Fibroblast of skin of scalp (primary cell): ENCODE measurements at places on chromosomes 4 and X.
A peak's percentile ranks its signal among the peaks of the same experiment; 100 is the strongest.

DNA sequence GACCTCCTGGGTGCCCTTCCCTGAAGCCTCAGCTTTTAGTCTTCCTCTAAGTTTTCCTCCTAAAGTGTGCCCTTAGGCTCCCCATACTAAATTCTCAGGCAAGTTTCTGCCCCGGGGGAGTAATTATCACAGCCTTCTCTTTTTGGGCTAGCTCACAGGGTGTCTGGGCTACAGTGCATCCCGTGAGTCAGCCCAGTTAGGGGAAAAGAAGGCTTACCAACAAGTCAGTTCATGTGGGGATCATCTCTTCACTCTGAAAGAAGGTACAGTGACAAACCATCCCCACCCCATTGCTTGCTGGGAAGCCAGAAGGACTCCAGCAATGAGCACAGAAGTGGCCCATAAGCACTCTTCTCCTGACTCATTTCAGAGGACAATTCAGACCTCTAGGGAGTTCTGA lies 134.7 kb upstream of the FAM9C start:
- DNase-seq, result no peak

GRCh38 chr4:153629776-153630175 lies 54.3 kb upstream of the TLR2 start:
- DNase-seq, result no peak

- DNase-seq, result no peak
These were observed 60.2 kb downstream of the TMEM154 start for GRCh38 chr4:152619556-152619955.

DNA sequence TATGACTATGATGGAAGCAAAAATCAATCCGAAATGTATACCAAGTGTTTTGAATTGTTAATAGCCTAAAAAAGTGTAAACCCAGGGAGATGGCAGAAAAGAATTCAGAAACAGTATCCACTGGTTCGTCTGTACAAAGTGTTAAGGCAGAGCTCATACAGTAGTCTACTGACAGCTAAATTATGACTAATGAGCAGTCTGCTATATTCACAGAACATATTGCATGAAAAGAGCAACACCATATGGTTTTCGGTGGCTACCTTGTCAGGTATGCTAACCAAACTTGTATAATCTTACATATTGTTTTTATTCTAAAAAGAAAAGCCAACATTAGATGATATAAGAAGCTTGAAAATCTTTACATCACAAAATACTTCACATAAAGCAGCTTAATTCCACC lies 18.5 kb downstream of the EPHA5 start:
- no peak for DNase-seq

DNA sequence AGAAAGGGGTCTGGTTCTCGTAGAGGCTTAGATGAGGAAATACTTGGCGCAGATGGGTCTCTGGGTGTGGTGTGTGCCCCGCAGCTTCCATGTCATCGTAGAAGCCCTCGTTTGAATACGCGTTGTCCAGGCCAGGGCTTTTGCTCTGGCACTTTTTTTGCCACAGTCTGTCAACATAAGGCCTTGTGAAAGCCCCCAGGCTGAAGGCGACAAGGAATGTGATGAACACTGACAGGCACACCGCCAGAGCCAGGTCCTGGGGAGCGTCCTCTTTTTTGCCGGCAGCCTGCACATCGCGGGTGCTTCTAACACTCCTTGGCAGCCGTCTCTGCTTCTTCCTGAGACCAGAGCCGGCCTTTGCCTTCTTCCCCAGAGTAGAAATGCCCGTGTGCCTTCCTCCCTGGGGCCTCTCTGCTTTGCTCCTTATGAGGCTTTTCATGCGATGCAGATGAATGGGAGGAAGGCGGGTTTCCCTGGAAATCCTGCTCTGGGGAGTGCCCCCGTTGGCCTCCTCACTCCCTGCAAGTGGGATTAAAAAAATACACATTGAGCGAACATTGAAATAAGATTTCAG lies 24.4 kb downstream of the LRRC66 start:
- no peak for DNase-seq

DNA sequence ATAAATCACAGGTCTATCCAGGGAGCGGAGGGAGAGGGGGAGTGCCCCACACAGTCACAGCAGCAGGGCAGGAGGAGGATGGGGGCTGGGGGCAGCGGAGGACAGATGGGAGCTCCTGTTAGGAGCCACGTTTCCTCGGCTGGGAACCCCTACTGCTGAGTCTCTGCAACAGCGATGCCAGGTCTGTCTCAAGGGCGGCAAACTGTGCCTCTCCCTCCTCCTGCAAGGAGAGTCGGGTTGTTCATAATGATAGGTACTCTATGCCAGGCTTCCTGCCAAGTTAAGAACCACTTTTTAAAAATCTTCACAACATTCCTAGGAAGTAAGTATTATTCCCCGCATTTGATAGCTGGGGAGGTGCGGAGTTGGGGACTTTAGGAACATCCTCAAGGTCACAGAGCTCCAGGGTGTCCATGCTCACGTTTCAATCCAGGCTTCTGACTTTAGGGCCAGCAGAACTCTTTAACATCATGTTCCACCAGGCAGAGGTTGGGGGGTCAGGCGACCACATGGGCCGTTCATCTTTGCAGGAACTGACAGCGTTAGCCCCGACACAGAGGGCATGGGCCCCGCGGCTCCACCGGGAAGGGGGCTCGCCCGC lies 98.3 kb upstream of the MAML3 start:
- no peak for DNase-seq

DNA sequence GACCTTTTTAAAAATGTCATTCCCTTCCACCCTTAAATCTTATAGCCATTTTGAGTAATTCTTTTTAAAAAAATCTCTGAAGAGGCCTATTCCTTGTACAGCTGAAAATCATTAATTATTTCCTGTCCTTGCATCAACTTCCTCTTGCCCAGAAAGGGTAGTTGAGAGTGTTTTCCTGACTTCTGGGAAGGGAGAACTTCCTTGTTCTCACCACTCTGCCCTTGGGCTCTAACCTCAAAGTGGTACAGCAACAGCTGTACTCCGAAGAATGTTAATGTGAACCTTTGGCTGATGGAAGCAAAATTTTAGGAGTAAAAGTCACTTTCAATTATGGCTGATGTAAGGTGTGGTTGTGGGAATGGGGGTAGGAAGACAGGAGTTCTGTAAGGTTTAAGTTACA lies 15.1 kb upstream of the FABP2 start:
- DNase-seq, result peak; percentile 27

GRCh38 chr4:6474053-6474568 lies 1.7 kb upstream of the PPP2R2C start:
- DNase-seq, result no peak

DNA sequence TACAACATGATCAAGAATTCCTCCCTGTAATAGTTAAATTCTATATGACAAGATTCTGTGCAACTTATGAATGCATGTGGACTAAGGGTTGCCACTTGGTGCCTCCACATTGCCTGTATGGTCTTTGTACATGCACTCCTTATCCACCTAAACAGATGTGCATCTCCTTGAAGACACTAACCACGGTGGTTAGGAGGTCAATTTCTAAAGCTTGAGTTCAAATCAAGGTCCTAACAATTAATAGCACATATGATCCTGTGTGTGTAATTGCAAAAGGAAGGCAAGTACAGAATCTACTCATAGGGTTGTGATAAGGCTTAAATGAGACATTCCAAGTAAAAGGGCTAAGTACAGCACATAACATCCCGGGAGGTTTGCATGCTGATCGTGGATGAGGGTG lies 1.5 kb upstream of the IL21 start:
- DNase-seq, result no peak

DNA sequence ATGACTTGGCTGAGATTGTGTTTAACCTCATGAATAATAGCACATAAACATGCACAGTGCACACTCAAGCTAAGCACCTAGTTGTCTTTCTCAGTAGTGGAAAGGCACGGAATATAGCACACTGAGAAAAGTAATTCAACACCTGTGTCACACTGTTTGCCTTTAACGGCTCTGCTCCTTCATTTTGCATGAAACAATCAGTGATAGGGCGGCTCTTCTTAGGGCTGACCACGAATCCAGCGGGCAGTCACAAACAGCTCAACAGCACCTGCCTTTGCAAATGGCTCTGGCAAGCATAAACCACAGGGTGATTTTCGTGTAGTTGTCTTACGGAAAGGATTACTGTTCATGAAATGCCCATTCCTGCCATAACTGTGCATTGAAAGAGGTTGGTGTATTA lies 954.0 kb upstream of the TENM3 start:
- no peak for DNase-seq

DNA sequence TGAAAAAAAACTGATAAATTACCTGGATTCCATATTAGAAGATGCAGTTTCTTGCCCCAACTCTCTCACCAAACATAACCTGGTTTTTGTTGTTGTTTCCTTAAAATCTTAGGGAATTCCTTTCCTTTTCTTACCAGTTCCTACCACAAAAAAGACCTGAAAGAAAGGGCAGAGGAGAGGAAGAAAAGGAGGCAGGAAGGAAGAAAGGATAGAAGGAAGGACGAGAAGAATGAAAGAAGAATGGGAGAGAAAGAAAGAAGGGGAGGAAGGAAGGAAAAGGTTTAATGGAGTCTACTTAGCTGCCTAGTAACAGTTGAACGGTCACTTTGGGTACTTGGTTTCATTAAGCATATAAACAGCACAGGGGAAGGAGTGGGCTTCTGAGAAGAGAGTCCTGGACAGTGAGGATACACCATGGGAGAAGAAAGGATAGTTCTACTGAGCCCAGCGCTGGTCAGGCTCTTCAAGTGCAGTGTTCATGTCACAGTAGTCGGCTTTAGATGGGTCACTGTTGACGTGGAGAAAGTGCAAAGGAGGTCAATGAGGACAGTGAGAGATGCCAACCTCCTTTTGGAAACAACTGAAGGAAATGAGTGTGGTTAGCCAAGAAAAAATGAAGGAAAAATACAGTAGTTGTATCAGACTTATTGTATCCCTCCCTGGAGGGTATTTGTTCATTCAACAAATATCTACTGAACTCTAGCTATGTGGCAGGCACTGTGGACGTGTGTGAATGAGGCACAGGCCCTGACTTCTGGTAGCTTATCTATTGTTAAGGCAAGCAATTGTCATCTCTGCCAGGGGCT lies 1.1 kb upstream of the CHIC2 start:
- peak; percentile 81 for DNase-seq

- DNase-seq, result no peak
These were observed at the start of gene SMPX for GRCh38 chrX:21757960-21758359. Gene SMPX, minus strand, starts transcription at chrX:21758116. Its CDS starts 3,826 bp downstream, at chrX:21754290.

GRCh38 chr4:75705198-75705977 lies 19.0 kb upstream of the USO1 start:
- no peak for DNase-seq

GRCh38 chr4:110950731-110951130 lies 327.9 kb upstream of the PITX2 start:
- peak; percentile 26 for DNase-seq

DNA sequence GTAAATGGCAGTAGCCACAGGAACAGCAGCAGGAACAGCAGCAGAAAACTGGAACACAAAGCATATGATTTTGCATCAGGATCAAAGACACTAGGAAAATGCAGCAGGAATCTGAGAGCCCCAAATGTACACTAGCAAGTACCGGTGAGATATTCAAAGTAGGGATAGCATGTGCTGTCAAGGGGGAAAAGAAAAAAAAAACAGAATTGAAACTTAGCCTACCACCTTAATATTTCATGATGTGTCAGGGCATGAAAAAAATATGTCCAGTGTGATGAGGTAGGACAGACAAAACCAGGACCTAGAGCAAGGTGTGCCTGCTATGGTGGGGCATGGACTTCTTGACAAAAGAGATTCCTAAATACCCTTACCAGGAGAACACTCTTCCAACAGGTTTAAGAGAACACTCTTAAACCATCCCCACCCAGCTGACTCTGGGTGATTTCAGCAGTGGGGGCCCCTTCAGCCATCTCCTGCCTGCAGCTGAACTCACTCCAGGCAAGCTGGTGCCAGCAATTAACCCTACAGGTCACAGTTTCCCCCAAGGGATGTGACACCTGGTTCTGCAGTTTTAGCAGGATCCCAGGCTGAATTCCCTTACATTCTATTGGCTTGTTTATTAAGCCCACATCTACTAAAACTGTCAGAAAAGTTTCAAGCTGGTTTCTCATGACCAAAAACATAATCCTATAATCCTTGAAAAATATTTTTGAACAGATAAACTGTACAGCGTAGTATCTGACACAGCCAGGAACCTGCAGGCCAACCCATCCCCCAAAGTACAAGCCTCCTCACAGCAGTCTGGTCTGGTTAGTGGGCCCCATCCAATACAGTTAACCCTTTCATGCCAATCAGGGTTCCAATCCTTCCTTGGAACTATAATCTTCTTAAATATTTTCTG lies 62.9 kb upstream of the FMR1 start:
- no peak for DNase-seq

DNA sequence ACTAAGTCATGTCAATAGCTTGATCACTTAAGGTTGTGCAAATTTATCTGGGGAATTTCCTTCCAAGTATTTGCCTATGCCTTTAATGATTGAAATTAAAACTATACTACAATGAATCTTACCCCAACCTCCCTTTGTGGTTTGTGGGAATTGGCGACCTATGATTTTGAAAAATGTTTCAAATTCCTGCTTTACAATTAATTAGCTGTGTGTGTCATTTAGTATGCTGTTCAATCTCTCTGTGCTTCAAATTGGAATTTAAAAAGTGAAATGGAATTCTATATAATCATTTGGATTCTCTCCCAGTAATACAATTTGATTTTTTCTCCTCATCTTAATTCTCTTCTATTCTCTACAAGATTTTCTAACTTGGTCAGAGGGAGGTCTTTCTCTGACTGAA lies 2319.5 kb downstream of the ARAP2 start:
- DNase-seq, result peak; percentile 57

DNA sequence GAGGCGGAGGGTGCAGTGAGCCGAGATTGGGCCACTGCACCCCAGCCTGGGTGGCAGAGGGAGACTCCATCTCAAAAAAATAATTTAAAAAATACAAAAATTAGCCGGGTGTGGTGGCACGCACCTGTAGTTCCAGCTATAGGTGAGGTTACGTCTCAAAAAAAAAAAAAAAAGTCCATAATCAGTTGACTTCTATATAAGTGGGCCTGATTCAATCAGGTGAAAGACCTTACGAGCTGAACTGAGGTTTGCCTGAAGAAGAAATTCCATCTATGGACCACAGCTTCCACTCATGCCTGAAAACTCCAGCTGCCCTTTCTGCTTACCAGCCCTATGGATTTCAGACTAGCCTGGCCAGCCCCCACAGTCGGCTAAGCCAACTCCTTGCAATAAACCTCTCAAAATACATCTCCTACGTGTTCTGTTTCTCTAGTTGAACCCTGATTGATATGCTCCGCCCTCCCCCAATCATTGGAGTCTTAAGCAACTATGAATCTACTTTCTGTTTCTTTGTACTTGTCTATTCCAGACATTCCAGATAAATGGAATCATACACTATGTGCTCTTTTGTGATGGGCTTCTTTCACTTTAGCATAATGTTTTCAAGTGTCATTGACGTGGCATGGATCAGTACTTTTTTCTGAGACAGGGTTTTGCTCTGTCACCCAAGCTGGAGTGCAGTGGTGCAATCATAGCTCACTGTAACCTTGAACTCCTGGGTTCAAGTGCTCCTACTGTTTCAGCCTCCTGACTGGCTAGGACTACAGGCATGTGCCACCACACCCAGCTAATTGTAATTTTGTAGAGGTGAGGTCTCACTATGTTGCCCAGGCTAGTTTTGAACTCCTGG lies 36.6 kb downstream of the SAT1 start:
- peak; percentile 45 for DNase-seq
